ENCODE measurements at places on chromosomes 11 and 22.

- peak; percentile 83 for DNase-seq
Observed at GRCh38 chr11:63916837-63917691, at the start of gene RCOR2. TSS of gene RCOR2 (minus strand) at chr11:63917164. CDS start at chr11:63916456, 708 bp downstream.

DNA sequence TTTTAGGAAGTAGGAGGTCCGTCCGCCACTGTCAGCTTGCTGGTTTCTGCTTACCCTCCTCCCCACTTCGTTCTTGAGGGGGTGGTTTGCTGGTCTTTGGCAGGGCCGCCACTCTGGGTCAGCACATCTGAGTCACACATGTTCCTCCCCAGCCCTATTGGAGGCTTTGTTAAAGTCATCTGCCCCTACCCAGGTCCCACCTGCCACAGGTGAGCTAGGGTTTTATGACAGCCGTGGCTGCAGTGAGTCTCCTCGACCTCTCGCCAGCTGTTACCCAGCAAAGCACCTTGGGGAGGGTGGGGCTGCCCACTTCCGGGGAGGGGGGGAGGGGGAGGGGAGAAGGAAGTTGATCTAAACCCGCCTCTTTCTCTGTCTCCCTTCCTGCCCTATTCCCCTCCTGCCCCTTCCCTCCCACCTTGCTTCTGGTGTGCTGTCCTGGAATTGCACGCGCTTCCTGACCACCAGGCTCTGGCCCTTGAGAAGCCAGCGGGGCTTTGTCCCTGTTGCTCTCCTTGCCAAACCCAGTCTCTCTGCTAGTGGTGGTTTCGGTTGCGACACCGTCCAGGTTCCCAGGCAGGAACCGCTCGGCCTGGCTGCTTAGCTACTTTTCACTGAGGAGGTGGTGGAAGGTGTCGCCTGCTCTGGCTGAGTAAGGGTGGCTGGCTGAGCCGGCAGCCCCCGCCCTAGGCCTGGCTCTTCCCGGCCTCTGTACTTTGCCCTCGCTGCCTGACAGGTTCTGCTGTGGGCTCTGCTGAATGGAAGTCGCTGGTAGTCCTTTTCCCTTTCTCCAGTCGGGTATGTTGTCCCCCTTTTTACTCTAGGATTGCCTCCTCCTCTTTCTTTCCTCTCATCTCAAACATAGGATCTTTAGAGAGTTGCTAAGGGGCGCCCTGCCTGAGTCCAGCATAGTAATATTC, 28.5 kb downstream of the RCOR2 start:
- peak; percentile 63 for DNase-seq

GRCh38 chr22:28014211-28015045, 95.4 kb upstream of the PITPNB start:
- DNase-seq: peak; percentile 85

DNA sequence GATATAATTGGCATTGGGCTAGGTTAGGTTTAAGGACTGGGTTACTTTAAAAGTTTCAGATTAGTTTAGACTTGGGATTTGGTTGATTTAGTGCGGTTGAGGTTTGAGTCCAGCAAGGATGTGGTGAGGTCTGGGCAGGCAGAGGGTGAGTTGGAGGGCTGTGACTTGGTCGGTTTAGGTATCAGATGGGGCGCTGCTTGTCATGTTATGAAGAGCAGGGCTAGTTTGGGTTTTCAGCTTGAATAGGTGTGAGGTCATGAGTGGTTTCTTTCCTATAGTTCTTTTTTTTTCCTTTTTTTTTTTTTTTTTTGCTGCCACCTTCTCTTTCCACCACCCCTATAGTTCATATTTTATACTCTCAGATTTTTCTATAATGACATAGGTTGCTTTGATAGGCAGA, 4.8 kb downstream of the CLCF1 start:
- DNase-seq: no peak

DNA sequence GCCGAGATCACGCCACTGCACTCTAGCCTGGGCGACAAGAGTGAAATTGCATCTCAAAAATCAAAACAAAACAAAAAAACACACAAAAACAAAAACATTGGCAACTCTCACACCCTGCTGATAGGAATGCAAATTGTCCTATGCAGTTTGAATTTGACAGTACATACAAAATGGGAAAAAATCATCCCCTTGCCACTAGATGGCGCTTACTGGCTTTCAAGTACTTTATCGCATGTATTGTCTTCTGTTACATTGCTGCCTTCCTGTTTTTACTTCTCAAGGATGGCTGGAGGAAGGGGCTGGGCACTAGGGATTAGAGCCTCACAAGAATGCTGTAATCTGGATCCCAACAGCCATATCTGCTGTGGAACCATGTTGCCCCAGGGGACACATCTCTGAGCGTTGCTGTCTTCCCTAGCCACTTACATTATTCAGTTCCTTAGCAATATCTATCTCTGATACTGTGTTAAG, 59.4 kb upstream of the A4GALT start:
- peak; percentile 74 for DNase-seq

GRCh38 chr11:19869946-19870589, 157.4 kb downstream of the NAV2 start:
- DNase-seq: no peak

DNA sequence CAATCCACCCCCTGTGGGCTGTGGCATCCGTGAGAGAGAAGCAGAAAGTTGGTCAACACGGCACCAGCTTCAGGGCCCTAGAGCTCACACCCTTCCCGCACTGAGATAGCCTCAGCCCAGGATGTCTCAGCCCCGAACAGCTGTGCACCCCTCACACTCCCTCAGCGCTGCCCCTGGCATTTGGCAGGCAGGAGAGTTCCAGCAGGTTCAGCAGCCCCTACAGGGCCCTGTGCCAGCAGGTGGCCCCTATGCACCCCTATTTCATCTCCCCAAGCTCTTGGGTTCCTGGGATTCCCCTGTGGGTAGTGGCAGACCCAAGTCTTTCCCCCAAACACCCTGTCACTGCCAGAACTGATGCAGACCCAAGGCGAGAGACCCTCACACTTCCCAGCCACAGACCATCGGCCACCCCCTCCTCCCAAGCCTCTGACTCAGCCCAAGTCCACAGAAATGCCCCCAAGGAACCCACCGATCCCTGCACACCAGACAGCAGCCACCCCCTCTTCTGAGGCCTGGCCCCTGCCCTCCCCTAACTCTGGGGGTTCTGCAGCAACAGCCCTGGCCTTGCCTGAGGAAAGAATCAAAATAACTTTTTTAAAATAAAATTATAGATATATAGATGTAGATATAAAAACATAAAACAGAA, 183.6 kb downstream of the IGLL1 start:
- no peak for DNase-seq

GRCh38 chr11:9144828-9145227, 53.4 kb upstream of the SCUBE2 start:
- DNase-seq: no peak

GRCh38 chr11:112514011-112514740, 253.5 kb upstream of the PLET1 start:
- DNase-seq: peak; percentile 1

DNA sequence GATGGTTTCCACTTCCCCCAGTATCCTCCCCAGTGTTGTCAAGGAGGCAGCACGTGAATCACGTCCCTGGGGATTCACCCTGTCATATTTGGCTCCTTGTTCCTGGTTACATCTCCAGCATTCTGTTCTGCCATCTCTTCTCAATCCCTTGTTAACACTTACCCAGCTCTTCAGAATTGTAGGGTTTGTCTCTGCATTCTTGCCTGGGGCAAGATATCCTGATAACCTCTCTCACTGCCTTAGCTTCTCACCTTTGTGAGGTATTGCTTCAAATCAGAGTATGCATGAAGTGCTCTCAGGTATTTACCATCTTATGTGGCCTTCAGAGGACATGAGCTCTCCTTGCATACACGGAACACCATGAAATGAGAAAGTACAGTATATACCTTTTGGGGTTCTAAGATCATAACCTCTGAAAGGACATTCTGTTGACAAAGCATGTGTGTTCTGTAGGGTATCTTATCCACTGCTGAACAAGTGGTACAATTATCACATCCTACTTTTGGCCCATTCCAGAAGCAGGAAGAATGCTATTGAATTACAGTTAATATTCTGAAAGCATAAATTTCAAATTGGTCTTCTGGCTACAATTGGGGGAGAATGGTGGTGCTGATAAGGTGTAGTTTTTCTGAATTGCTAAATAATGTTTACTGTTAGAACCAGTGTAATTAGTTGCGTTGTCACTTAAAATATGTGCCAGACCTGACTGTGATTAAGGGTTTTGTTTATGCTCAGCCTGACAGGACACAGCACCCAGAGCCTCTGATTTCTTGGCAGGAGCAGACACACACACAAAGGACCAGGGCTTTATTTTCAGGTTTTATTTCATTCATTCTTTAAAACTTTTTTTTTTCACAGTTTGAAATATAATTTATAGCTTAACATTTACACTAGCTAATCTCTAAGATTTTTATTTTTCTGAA, 32.7 kb downstream of the VSTM5 start:
- no peak for DNase-seq

GRCh38 chr11:71139516-71140205, 112.7 kb downstream of the SHANK2 start:
- DNase-seq: no peak

Measured in NCI-H2081 (cell line).